Erythroblast (primary cell): ENCODE measurements at places on chromosomes 4 and X.
A peak's percentile ranks its signal among the peaks of the same experiment; 100 is the strongest.

DNA sequence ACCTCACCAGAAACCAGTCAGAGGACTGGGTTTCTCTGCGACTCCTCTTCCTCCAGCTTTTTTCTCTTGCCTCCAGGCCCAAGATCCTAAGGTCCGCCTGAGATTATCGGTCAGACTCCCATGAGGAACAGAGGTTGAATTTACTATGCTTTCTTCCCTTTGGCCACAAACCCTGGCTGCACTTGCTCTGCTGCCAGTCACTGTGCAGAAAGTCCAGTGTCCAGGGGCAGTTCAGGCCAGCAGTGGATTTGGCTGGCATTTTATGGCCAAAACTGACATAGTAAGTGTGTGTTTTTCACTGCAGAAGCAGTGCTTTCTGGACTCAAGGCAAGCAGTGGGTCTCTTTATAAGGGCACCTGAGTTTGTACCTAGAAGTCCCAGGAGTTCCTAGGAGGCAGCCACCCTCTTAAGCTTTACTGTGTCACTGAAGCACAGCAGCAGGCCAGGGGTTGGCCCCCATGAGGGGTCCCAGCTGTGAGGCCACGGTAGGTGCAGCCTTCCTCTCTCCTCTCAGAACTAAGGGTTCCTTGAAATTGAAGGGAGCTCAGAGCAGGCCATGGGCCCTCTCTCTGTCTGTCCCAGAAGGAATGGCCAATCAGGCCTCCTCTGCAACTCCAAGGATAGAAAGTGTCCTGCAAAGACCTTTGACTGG lies 3.4 kb downstream of the RTL5 start:
- no peak for DNase-seq

DNA sequence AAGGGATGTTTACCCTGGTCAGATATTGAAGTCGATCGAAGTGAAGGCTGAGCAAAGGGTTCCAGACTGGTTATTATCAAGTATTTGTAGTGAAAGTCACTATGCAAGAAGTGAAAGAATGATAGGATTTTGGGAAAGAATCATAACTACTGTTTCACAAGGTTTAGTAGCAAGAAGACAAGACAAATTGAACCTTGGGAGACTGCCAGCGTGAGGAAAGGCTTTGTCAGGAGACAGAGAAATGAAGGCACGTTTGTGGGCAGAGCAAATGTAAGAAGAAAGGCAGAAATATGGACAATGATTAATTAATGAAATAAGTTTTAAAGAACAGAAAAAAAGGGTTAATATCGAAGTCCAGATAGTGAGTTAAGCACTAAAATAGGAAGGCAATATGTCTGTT lies 456.8 kb downstream of the TRIML1 start:
- no peak for DNase-seq

- DNase-seq, result no peak
Measured at GRCh38 chrX:127571834-127572233, 480.4 kb downstream of the ACTRT1 start.

GRCh38 chrX:110745288-110745687 lies 50.3 kb downstream of the CHRDL1 start:
- no peak for DNase-seq

DNA sequence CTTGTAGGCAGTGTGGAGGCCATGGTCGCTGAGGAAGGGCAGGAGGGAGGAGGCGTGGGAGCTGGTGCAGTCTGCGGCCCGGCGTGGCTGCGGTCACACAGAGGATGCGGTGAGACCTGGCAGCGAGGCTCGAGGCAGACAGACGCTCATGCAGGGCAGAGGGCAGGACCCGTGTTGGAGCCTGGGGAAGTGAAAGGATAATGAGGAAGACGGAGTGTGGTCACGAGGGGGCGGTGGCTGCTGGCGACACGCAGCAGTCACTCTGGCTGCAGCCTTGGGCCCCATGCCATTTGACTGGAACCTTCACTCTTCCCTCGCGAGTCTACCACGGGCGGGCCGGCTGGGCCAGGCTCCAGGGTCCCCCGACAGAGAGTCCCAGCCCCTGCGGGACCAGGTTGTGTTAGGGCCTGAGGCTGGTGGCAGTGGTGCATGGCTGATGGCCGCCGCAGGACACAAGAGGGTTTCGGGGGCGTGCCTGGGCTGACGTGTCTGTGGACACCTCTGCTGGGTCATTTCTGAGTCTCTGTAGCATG lies 68.8 kb upstream of the HGFAC start:
- no peak for DNase-seq

DNA sequence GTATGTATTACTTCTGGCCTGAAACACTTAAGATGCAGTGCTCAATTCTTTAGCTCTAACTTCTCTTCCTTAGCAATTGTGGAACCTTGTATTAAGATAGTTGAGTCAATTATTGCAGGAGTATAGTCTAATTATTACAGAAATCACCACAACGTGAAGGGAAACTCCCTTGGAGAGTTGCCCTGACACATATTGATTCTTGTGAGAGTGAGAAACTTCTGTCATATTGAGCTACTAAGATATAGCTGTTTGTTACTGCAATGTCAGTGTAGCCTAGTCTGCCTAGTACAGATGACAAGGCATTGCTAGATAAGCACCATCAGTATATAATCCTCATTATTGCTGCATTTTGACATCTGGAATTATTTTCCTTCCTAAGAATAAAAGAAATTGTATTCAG lies 82.7 kb upstream of the TEX13C start:
- DNase-seq, result no peak

GRCh38 chr4:41369680-41370079 lies 113.0 kb downstream of the UCHL1 start:
- DNase-seq, result no peak

DNA sequence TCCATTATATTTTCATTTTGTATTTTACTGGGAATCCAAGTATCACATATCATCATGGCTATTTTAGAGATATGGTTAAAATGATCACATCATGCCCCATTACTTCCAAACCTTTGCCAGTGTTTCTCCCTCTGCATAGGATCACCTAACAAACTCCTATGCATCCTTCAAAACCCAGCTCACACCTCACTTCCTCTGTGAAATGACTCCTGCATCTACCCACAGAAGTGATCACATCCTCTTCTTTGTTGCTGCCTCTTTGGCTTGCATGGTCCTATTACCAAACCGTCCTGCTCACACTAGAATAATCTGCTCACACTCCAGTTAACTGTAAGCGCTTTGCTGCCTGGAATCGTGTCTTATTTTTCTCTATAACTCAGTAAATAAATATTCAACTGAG lies 74.7 kb upstream of the C4orf50 start:
- DNase-seq, result no peak

GRCh38 chrX:101462892-101463291 lies 22.4 kb upstream of the ARMCX4 start:
- peak; percentile 10 for DNase-seq

DNA sequence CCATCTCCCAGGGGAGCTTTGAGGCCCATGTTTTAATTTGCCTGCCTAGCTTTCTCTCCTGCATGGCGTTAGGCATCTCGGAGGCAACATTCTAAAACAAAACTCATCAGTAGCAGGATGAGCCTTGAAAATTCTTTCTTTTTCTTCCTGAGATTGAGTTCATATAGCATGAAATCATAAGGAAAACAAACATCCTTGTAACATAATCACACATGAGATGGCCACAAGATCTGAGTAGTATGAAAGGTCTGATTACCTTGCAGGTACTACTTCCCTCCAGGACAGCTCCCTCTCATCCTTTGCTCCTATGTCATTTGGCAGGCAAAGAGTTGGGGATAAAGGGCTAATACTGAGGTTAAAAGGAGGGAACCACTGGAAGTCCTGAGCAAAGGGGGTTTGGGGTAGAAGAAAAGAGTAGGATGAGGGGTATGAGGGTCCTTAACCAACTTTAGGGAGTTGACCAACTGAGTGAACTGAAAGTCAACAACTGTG lies 37.5 kb upstream of the CXCL8 start:
- no peak for DNase-seq

DNA sequence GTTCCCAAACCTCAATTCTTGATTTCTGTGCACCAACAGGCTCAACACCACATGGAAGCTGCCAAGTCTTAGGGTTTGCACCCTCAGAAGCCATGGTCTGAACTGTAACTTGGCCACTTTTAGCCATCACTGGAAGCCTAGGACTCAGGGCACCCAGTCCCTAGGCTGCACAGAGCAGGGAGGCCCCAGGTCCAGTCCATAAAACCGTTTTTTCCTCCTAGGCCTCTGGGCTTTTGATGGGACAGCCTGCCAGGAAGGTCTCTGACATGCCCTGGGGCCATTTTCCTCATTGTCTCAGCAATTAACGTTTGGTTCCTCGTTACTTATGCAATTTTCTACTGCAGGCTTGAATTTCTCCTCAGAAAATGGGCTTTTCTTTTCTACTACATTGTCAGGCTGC lies 1259.6 kb downstream of the RAPGEF2 start:
- DNase-seq, result no peak

DNA sequence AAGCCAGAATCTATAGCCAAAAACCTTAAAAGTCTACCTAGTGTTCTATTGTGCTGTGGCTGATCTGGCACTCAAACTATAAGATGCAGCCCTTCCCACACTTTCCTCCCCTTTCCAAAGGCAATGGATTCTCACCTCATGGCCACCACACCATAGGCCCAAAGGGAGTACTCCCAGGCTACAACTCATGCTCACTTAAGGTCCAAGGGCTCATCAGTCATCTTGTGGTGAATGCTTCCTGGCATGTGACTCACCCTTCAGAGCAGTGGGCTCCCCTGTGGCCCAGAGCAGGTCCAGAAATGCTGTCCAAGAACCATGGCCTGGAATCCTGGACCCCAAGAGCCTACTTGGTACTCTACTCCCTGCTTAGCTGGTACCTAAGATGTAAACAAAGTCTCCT lies 181.0 kb downstream of the CHRDL1 start:
- DNase-seq, result no peak

DNA sequence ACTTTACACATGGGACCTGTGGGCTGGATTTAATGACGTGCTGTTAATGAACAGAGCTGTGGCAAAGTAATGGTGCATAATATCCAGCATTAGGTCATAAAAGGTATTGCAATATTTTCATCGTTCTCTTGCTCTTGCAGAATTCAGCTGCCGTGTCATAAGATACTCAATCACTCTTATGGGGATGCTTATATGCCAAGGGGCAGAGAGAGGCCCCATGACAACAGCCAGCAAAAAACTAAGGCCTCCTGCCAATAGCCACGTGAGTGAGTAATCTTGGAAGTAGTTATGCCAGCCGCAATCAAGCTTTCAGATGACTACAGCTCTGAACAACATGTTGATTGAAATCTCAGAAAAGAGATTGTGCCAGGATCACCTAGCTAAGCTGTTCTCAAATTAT lies 616.9 kb downstream of the FSTL5 start:
- DNase-seq, result no peak

DNA sequence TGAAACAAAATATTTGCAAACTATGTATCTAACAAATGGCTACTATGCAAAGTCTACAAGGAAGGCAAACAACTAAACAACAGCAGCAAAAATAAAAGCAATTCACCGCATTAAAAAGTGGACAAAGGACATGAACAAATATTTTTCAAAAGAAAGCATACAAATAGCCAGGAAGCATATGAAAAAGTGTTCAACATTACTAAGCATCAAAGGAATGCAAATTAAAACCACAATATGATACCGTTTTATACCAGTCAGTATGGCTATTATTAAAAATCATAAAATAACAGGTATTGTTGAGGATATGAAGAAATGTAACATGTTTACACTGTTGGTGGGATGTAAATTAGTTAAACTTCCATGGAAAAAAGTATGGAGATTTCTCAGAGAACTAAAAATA lies 1106.7 kb downstream of the PDHA2 start:
- DNase-seq, result no peak

GRCh38 chr4:37864786-37865185 lies 26.1 kb upstream of the TBC1D1 start:
- no peak for DNase-seq

DNA sequence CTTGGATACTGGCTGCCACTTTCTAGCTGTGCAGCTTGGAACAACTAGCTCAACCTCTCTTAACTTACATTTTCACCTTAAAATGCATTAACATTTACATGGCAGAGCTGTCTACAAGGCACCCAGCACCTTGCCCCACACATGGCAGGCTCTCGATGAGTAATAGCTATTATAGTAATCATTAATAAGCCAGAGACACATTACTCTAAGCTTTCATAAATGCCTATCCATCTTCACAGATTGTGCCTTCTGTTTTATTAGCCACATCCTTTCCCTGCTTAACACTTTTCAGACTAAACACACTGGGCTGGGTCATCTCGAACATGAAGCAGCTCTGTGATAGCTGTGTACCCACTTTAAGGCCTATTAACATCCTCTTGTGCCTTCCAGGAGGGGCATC lies 83.8 kb upstream of the UCP1 start:
- DNase-seq, result no peak

- peak; percentile 3 for DNase-seq
Measured at GRCh38 chr4:22897520-22898108, 204.9 kb downstream of the GBA3 start.

GRCh38 chr4:102809190-102809589 lies 18.2 kb downstream of the UBE2D3 start:
- DNase-seq, result no peak

DNA sequence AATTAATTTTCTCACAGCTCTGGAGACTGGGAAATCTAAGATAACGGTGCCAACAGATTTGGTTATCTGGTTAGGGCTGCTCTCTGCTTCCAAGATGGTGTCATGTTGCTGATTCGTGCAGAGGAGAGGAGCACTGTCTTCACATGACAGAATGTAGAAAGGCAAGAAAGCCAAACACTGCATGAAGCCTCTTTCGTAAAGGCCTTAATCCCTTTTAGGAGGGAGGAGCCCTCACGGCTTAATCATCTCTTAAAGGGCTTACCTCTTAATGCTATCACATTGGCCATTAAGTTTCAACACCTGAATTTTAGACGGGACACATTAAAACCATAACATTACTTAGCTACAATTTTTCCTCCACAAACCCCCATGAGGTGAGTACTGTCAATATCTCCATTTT lies 174.1 kb downstream of the COX18 start:
- no peak for DNase-seq

DNA sequence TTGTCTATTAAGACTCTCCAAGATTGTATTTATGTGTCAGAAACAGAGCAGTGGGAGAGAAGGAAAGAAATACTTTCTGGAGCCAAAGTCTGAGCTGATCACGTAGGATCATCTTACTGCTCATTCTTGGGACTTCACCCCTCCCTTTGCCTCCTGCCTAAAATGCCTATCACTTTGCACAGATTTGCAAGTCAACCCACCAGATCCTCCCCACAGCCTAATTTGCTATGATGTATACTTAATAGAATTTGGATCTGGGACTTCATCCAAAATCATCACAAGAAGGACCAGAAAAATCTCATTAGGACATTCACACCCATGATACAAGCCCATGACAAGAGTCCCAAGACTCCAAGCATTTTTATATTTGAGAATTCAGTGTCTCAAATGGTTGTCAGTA lies 290.2 kb downstream of the FBXW7 start:
- no peak for DNase-seq

GRCh38 chr4:45831692-45832091 lies 292.2 kb downstream of the GABRG1 start:
- DNase-seq, result no peak
